ENCODE measurements at places on chromosomes 5 and 9. TPM values are rescaled to one million over a fixed set of nuclear protein-coding genes. Genes with fewer than 3 reads are reported as not detected.

The TAF1L gene
- total RNA-seq: under 0.01 TPM

The DAB2IP gene
- total RNA-seq: 16.3 TPM

The ADAMTSL2 gene
- under 0.01 TPM for total RNA-seq

The MARVELD2 gene
- 2.0 TPM for total RNA-seq

The LHX3 gene
- not detected for total RNA-seq

The ADAMTS2 gene
- total RNA-seq: 0.40 TPM

The CYLC2 gene
- total RNA-seq: not detected

The C9 gene
- total RNA-seq: under 0.01 TPM

The RASGRF2 gene
- 20.6 TPM for total RNA-seq

The PCDHGA5 gene
- total RNA-seq: 0.60 TPM

The PAEP gene
- not detected for total RNA-seq

The MTAP gene
- total RNA-seq: 11.1 TPM

The ZNF354B gene
- total RNA-seq: 3.9 TPM

The ACOT12 gene
- total RNA-seq: not detected

The OR13C9 gene
- total RNA-seq: not detected

The SHOC1 gene
- not detected for total RNA-seq

The ANKRD31 gene
- total RNA-seq: not detected

The ADAMTS12 gene
- 3.2 TPM for total RNA-seq
